Effector memory CD8-positive, alpha-beta T cell (primary cell): ENCODE measurements at places on chromosomes 16 and 17.

DNA sequence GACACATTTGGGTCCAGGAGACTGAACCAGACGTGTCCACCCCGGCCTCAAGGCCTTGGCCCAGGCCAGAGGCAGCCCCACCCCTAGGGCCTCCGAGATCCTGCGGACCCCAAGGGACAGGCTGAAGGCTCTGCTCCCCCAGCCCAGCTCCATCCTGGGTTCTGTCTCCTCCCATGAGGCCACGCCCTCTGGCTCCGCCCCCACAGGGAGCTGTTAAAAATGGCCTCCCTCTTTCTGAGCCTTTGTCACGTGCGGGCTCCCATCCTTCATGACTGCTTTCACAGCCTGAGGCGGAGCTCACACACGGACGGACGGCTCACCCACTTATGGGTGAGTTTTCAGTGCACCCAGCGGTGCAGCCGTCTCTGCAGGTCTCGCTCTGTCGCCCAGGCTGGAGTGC is 6.5 kb upstream of the CACNA1H start:
- no peak for DNase-seq

- DNase-seq, result no peak
Observed at GRCh38 chr16:62596125-62596524, 559.9 kb upstream of the CDH8 start.

DNA sequence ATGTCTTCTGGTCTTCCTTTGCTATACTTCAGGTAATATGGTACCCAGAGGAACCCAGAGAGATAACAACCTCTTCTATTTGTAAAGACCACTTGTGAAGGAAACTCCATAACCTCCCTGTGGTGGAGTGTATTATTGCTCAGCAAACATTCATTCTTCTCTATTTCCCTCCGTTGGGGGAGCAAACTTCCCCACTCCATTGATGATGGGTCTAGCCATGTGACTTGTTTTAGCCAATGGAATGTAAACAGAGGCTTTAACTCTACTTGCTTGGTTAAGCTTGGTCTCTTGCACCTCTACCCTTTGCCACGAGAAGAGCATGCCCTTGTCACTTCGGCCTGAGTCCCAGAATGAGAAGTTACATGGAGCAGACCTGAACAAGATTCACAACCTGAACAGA is 30.0 kb upstream of the SKAP1 start:
- no peak for DNase-seq

GRCh38 chr17:56325313-56326000 is 172.2 kb downstream of the ANKFN1 start:
- DNase-seq, result no peak

- DNase-seq, result no peak
Observed at GRCh38 chr16:50474138-50474537, 74.1 kb upstream of the NKD1 start.

GRCh38 chr17:40551091-40551878 is 14.0 kb downstream of the CCR7 start:
- no peak for DNase-seq

DNA sequence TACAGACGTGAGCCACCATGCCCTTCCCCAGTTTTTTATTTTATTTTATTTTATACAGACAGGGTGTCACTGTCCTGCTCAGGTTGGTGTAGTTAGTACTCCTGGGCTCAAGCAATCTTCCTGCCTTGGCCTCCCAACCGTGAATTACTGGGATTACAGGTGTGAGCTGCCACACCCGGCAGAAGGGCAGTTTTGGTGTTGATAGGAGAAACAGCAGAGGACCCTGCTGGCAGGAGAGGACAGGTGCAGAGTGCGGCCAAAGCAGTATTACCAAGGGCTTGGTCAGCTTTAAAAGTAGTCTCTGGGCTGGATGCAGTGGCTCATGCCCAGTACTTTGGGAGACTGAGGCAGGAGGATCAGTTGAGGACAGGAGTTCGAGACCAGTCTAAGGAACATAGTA is 22.9 kb downstream of the FOXK2 start:
- no peak for DNase-seq
